ENCODE measurements at places on chromosomes 3 and 15. TPM values are rescaled to one million over a fixed set of nuclear protein-coding genes. Genes with fewer than 3 reads are reported as not detected.

DNA sequence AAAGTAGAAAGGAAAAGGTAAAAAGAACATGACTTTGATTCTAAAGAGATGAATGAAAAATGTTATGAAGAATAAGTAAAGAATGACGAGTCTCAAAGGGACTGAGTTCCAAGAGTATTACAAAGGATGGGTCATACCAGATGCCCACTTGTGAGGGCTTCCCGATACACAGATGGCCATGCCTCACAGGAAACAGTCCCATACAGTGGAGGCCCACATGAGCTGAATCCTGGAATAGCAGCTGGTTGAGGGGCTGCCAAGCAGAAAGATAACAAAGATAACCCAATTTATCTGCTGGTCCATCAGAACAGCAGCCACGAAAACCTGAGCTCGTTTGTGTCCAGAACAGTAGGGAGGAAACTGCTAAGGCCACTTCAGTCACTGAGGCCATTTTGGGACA, 3.7 kb downstream of the SSR3 start:
- H3K27me3 ChIP-seq, result peaks cover 3% of the 10 kb centered on the region
- peak overlapping the region; percentile 18 for H3K27ac ChIP-seq
- no peak for DNase-seq
- peak overlapping the region; percentile 66 for H3K4me3 ChIP-seq
- H3K4me1 ChIP-seq, result peaks cover 30% of the 10 kb centered on the region

- no peak overlapping the region for H3K4me3 ChIP-seq
- peaks cover 34% of the 10 kb centered on the region for H3K27me3 ChIP-seq
- no peak for DNase-seq
These were observed 87.6 kb upstream of the TLE3 start for GRCh38 chr15:70185251-70185711.

GRCh38 chr15:99504071-99504822, 61.5 kb upstream of the MEF2A start:
- peaks cover 7% of the 10 kb centered on the region for H3K4me1 ChIP-seq
- H3K4me3 ChIP-seq, result no peak overlapping the region
- H3K36me3 ChIP-seq, result no peaks in the 10 kb centered on the region

NR2E3 gene
- 0.38 TPM for total RNA-seq

GPX1 gene
- total RNA-seq, result 114 TPM
